NCI-H1105 (cell line): ENCODE measurements at places on chromosomes 2 and 18.

GRCh38 chr2:96072746-96073145 lies 38.0 kb upstream of the GPAT2 start:
- DNase-seq: no peak

DNA sequence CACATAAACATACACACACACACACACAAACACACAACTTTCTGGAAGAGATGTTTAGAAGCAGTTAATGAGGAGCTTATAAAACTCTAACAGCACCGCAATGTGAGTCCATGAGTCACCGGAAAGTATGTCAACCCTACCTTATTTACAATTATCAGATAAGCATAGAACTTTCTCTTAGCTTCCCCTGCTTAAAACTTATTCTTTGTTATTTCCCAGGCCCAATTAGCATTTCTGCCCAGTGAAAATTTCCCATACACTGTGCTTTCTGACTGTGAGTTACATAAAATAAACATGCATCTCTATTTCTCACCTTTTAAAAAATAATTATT lies 737.6 kb downstream of the LRP1B start:
- DNase-seq: no peak

DNA sequence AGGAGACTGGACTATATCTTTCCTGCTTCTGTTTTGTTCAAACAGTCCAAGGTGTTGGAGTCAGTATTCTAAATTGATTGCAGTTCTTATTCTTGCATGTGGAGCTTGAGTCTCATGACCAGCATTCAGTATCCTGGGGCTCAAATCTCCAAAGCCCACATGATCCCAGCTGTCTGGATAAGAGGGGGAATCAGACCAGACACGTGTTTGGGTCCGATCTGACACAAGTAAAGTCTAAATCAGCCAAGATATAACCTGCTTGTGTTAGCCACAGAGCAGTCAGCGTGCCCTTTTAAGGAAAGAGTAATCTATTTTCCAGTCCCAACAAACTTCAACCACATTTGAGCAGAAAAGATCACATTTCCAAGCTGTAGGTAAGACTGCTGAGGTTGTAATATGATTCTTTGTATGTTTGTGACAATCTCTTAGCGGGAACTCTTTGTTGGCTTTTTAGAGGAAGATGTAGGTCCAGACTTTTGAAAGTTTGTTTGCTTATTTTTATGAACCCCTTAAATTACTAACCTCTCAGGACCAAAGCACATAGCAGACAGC lies 334.6 kb downstream of the SLC4A3 start:
- no peak for DNase-seq

- DNase-seq: no peak
Observed at GRCh38 chr2:63903003-63903402, 61.3 kb downstream of the UGP2 start.

DNA sequence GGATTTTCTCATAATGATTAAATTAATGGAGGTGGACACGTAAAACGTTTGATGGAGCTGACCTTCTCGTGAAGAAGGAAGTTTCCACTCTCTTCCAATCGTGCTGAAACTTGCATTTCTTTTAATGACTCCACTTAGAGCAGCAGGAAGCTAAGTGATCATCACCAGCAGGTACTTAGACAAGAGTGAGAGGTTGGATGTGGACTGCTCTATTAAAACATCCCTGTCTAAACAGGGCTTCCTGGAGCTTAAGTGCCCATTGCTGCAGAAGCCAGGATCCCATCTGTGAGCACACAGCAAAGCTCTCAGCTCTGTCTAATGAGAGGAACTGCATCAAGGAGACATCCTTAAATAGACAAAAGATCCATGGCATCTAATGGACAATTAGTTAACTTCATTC lies 1539.5 kb upstream of the CELF4 start:
- no peak for DNase-seq

DNA sequence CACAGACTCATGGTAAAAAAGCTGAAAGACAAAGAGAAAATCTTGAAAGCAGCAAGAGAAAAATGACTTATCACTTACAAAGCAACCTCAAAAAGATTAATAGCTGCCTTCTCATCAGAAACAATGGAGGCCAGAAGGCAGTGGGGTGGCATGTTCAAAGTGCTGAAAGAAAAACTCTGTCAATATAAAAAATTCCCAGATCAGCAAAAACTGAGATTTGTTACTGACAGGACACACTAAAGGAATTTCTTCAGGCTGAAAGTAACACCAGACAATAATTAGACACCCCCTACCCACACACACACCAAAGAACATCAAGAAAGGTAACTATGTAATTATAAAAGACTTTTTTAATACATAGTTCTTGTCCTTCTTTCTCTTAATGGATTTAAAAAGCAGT lies 311.1 kb downstream of the CLIP4 start:
- DNase-seq: no peak
